Fibroblast of mammary gland (primary cell): ENCODE measurements at places on chromosomes 5 and 9.

GRCh38 chr9:103669296-103669695, 424.8 kb upstream of the SMC2 start:
- no peak for DNase-seq

GRCh38 chr5:68565427-68565826, 349.9 kb downstream of the PIK3R1 start:
- DNase-seq, result no peak

- no peak for DNase-seq
Observed at GRCh38 chr9:92737216-92737606, 27.4 kb downstream of the BICD2 start.

DNA sequence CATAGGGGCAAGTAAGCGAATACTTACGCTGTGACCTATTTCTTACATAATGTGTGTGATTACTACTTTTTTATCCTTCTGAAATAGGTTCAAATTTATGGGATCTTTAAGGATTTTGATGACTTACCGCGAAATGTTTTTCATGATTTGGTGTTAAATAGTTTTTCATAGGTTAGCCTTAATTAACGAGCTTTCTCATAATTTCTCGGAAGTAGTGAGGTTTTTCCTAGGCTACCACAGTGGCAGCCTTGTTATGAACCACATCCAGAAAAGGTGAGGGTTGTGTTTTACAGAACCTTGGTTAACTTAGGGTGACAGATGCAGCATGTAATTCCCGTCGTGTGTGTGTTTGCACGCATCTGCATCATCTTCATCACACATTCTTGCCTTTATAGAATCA, 1.3 kb downstream of the SH3GL2 start:
- no peak for DNase-seq

- no peak for DNase-seq
Observed at GRCh38 chr9:114743446-114743845, 61.5 kb upstream of the TEX48 start.

DNA sequence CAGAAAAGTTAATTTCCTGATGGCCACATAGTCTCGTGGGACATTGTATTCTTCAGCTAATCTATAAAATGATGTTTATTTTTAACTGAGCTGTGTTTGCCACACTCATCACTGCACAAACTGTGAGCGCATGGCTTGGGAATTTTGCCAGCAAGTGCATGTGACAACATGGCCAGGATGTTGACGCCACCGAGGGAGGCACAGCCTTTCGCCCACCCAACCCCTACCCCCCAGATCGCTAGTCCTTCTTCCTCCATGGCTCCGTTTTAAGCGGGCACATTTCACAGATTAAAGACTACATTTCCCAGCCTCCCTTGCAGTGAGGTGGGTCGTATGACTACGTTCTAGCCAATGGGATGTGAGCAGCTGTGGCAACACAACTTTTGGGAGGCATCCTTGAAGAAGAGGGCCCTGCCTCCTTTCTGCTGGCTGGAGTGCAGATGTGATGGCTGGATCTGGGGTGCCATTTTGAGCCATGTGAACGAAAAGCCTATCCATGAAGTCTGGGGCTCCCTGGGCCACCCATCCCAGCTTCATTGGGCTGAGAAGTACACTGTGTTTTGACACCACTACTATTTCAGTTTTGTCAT, 7.9 kb downstream of the NRARP start:
- peak; percentile 63 for DNase-seq

- DNase-seq, result no peak
Observed at GRCh38 chr9:132037458-132037857, 42.2 kb downstream of the MED27 start.

- peak; percentile 21 for DNase-seq
Observed at GRCh38 chr9:38727497-38728001, 7.6 kb upstream of the FAM240B start.

DNA sequence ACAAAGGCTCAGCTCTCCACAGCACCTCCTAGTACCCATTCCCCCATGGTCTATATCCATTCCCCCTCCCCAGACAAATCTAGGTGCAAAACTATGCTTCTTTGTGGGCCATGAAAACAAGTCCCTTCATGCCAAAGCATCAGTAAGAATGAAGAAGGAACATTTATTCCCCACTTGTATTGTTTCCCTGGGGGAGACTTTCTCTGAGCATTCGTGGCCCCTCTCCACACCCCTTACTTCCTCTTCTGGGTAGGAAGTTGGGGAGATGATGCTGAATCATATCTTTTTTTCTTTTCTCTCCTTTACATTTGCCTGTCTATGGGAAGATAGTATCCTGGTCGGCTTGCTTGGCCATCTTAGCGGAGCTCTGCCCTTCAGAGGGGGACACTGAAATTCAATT, 246.8 kb downstream of the NSG2 start:
- no peak for DNase-seq

- no peak for DNase-seq
Observed at GRCh38 chr9:135890190-135891026, 16.9 kb downstream of the CAMSAP1 start.

GRCh38 chr5:153623751-153624450, 133.4 kb downstream of the GRIA1 start:
- peak; percentile 67 for DNase-seq

DNA sequence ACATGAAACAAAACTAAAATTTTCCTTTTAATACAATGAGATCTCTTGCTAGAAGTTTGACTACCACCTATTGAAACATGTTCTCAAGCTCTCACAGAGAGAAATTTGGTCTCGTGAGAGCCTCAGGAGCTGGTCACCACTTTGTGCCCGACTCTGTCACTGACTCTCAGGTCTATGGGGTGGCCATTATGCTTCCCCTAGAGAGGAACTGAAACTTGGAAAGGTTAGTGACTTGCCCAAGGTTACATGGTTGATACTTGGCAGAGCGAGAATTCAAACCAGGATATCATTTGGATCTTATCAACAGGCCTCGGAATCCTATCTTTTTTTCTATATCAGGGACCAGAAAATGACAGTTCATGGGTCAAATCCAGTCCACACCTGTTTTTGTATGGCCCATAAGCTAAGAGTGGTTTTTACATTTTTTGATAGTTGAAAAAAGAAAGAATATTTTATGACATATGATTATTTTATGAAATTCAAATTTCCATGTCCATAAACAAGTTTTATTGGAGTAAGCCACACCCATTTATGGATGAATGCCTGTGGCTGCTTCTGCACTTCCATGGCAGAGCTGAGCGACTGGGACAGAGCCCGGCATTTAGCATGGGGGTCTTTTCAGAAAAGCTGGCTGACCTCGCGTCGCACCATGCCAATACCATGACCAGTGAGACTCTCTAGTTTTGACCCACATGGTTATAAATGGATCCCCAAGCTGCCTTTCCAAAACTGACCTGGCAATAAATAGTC, 44.8 kb upstream of the EQTN start:
- no peak for DNase-seq

DNA sequence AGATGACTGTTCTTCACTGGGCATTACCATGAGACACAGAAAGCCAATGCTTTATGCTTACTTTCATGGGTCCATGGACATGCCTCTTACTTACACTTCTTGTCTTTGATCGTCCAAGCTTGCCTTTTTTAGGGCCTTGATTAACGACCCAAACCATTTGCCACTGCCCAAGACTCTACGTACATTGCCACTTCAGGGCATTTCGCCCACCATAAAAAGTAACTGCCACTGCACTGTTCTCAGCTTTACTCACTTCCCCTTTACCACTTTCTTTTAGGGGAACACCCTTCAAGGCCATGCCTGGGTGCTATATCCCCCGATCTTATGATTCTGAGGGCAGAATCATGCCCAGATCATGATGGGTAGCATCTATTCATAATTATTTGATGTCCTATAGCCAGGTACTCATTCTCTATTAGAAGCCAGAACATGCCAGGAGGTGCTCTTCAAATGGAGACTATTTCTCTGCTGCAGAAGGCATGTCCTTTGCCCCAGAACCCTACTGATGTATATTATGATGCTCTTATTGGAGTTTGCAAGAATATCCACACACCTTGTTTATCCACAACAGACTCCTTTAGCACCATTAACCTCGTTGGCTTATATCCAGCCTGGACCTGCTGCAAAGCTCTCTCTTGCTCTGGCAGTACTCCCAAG, 64.1 kb upstream of the RAD23B start:
- DNase-seq, result no peak

GRCh38 chr9:124206391-124206790, 51.4 kb upstream of the NEK6 start:
- no peak for DNase-seq

GRCh38 chr5:63555874-63556273, 406.4 kb downstream of the HTR1A start:
- DNase-seq, result peak; percentile 17

DNA sequence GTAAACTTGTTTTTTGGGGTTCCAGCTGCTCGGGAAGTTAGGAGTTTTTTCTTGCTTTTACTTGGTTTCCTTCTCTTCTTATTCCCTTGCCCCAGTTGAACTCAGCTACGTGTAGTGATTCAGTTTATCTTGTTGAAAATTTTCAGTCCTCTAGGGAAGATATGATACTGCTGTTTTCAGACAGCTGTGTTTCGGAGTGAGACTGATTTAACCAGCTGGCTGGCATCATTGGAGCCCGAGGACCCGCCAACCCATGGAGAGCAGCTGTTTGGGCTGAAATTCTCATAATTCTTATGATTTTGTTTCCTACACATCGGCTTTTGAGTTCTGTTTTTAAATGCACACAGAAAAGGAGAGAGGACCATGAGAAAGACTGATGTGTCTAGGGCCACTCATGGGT, 271.5 kb downstream of the NR3C1 start:
- no peak for DNase-seq

- no peak for DNase-seq
Observed at GRCh38 chr9:131464354-131465000, 38.2 kb upstream of the POMT1 start.

GRCh38 chr9:12716823-12717600, 23.8 kb downstream of the TYRP1 start:
- no peak for DNase-seq

DNA sequence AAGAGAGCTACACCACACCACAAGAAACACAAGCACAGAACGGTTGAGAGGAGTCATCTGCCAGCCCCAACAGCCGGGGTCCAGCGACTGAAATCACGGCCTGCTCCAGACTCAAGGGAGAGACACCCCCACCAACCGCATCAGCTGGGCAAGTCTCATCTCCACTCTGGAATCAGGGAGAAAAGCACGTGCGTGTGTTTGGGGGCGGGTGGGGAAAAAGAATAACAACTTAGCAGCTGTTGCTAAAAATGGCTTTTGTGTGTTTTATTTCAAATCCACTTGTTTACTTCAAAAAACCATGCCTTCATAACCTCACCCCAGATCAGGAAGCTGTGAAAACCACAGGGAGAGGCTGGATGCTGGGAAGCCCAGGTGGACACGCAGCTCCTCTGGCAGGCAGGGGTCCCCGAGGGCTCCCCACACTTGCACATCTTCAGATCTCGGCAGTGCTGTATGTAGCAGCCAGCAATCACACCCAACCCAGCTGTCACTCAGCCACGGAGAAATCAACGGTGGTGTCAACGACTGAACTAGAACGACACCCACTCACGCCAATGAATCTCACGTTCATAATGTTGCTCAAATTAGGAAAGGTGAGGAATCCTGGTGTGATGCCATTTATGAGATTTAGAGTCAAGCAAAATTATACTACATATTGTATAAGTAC, 19.0 kb downstream of the PNPLA7 start:
- no peak for DNase-seq

GRCh38 chr9:88676644-88677043, 141.7 kb downstream of the NXNL2 start:
- DNase-seq, result no peak

DNA sequence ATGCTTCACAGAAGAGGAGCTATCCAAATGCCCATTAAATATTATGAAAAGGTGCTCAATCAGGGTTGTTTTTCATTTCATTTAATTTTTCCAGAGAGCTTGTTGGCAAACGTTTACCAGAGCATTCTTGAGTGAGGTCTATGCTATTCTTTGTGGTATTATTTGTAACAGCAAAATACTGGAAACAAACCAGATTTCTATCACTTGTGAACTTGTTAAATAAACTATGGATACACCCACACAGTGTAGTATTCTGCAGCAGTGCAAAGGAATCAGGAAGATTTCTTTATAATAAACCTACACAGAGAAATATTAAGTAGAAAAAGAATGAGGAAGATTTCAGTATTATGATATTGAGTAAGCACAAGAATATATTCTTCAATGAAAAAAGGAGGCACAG, 15.0 kb upstream of the SLC1A1 start:
- DNase-seq, result no peak

DNA sequence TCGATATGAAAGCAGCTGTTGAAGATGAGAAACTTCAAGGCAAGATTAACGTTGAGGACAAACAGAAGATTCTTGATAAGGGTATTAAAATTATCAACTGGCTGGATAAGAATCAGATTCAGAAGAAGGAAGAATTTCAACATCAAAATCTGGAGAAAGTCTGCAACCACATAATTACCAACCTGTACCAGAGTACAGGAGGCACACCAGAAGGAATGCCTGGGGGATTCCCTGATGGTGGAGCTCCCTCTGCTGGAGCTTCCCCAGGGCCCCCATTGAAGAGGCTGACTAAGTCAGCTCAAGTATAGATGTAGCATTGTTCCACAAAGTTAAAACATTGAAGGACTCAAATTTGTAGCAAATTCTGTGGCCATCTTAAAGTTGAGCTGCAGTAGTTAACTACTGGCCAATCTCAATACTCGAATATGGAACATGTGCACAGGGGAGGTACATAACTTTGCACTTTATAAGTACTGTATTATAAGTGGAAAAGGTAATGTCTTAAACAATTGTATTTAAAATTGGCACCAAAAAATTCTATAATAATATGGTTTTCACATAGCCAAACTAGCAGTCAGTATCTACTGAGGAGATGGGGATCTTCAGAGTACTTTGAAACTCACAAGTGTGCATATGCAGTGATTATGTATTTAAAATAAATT, 237.5 kb downstream of the CHSY3 start:
- DNase-seq, result peak; percentile 56

DNA sequence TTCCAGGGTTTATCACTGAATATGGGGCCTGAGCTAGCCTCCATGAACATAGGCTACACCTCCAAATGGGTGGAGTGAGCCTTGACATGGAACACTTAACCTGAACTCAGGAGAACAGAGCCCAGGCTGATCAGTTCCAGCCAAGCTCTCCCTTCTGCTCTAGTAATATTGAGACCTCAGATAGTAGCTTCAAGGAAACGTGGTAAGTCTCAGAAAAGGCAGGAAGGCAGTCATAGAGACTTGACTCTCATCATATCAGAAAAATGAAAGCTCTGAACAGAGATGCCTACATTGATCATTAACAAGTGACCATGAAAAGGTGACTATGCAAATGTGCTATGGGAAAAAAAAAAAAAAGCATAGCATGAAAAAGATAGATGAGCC, 40.5 kb upstream of the MYO10 start:
- no peak for DNase-seq
